ENCODE measurements at places on chromosomes 7 and 10.

- peak; percentile 45 for ATAC-seq
Measured at GRCh38 chr10:109962247-109962646, 38.9 kb upstream of the XPNPEP1 start.

DNA sequence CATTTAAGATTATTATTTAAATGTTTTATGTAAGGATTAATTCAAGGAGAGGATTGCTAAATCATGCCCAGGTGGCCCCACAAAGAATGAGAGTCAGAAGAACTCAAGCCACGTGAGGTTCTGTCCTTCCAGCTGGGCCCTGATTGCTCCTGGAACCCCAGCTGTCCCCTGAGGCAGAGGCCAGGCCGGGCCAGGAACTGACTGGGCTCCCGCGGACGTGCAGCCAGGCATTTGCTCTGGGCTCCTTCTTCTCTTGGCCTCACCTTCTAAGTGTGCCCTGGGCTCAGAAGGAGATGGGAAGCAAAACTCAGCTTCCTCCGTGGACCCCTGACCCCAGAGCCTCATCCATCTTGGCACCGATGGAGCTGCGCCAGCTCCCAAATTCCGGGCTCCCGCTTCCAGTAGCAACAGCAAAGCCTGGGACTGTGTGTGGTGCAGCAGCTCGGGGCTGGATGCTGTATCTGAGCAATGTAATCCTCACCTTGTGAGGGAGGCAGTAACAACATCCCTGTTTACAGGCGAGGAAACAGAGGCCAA is 250.6 kb upstream of the PPP2R2D start:
- ATAC-seq, result no peak

DNA sequence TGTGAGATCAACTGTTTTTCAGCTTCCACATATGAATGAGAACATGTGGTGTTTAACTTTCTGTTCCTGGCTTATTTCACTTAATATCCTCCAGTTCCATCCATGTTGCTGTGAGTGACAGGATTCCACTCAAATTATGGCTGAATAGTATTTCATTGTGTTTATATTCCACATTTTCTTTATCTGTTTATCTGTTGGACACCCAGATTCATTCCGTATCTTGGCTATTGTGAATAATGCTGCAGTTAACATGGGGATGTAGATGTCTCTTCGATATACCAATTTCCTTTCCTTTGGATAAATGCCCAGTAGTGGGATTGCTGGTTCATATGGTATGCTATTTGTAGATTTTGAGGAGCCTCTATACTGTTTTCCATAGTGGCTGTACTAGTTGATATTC is 47.9 kb downstream of the GALNT11 start:
- no peak for ATAC-seq

DNA sequence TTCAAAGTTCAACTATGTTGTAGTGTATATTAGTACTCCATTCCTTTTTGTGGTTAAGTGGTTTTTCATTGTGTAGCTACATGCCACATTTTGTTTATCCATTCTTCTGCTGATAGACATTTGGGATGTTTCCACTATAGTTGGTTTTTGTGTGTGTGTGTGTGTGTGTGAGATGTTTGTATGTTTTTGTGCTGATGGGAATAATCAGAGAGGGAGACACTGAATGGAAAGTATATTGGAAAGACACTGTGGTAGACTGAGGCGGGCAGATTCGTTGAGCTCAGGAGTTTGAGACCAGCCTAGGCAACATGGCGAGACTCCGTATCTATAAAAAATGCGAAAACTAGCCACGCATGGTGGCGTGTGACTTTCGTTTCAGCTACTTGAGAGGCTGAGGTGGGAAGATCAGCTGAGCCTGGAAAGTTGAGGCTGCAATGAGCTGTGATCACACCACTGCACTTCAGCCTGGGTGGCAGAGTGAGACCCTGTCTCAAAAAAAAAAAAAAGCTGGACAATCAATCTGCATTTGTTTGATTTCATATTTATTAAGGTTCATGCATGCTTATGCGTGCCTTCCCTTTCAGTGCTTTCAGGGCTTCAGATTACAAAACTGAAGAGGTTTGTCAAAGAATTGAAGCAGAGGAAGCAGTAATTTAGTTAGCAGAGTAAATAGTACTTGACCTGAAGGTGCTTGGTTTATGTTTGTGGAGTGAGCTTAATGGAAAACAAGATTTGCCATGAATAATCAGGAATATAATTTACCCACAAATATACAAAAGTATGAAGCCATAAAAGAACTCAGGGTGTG is 14.7 kb downstream of the SEC24C start:
- ATAC-seq, result no peak

DNA sequence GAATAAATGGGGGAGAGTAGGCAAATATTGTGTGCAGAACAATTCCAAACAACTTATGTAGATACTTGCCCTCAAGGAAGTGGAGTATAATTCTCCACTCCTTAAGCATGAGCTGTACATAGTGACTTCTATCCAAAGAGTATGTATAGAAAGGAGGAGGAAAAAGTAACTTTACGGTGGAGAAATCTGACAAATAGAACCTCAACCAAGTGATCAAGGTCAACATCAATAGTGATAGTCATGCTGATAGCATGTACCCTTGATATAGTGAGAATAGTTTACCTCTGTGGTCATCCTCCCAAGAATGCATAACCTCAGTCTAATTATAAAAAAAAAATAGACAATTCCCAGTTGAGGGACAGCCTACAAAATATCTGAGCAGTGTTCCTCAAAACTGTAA is 89.1 kb upstream of the NANOS1 start:
- ATAC-seq, result no peak

DNA sequence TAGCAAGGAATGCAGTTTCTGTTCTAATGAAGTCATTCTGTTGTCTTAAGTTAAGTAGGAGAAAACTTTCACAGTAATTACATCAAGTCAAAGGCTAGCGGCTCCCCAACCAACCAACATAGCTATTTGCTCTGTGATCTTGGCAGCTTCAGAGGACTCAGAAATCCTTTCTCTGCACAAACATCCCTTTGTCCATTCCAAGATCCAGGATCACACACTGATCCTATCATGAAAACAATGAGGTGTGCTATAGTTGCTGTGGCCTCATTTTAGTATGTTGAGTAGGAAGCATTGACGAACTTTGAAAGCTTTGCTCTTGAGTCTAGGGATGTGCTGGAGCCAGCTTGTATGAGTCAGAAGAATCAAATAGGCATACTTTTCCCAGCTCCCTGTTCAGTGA is 218.2 kb upstream of the PRSS58 start:
- ATAC-seq, result no peak

DNA sequence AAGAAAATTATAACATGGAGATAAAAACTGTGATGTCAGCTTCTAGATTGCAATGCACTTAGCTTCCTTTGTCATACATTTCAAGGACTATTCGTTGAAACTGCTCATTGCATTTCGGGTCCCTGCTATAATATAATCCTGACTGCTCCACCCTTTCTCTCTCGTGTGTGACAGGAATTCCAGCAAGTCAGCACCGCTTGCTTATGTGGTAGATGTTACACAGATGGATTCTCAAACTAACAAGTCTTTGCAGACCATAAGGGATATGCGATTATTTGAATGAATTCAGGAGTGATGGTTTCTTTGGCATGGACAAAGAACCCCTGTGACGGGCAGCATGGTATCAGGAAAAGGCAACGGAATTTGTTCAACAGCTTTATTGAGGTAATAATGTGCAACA is 184.0 kb downstream of the GRID1 start:
- ATAC-seq, result no peak

DNA sequence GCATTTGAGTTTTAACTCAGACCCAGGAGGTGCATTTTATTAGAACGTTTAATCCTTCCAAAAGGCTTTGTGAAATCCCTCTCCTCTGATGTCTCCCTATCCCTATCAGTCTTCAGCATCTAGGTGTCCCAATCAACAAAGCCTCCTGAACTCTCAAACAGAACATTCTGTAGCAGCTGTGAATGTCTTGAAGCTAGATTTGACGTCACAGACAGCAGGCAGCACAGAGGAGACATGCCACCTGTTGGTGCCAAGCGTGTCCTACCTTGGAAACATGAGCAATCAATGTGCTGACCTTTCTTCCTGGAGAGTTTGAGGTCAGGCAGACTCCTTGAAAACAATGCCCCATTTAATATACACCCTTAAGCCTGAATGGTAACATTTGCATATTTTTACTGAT is 125.5 kb downstream of the RNLS start:
- no peak for ATAC-seq

- no peak for ATAC-seq
Measured at GRCh38 chr10:117165538-117166417, 27.7 kb upstream of the VAX1 start.

DNA sequence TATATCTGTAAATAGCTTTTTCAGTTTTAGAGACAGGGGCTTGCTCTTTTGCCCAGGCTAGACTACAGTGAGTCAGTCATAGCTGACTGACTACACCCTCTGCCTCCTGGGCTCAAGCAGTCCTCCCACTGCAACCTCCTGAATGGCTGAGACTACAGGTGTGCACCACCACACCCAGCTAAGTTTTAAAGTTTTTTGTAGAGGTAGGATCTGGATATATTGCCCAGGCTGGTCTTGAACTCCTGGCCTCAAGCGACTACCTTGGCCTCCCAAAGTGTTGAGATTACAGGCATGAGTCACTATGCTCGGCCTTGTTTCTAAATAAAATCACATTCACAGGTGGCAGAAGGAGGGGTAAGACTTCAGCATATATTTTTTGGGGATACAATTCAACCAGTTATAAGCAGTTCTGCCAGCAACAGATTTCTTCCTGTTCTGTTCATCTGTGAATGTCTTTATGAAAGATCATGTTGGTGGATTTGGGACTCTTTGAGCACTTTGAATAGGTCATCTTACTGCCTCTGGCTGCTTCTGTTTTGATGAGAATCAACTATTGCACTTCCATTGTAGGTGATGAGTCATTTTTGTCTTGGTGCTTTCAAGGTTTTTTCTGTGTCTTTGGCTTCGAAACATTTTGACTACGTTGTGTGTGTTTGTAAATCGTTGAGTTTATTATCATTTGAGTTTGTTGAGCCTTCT is 15.7 kb downstream of the RBM33 start:
- ATAC-seq, result peak; percentile 91

DNA sequence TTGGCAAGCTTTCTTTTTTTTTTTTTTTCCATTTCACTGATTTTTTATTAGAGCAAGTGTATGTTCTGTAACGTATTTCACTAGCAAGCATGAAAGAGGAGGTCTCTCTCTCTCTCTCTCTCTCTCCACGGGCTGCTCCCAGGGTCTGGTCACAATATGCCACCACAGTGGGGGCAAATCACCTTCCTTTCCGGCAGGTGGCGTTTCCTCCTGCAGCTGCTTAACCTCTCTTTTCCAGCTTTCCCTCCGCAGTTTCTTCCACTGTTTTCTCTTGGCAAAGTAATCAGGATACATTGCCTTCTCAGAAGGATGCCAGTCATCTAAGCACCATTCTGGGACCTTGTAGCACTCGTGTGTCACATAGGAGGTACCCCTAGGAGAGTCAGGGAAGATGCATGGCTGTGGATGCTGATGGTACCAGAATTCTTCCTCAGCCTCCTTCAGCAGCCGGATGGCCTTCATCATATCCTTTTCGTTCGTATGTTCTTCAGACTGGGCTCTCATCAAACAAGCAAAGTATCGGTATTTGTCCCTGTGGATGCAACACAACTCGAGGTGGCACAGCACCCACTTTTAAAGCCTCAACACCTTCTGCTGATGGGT is 197.3 kb upstream of the PODXL start:
- ATAC-seq, result no peak

- ATAC-seq, result peak; percentile 71
Measured at GRCh38 chr10:114779803-114780576, 41.6 kb upstream of the FHIP2A start.

GRCh38 chr10:104472957-104473745 is 119.5 kb downstream of the CFAP58 start:
- no peak for ATAC-seq

GRCh38 chr10:110528224-110528996 is 30.7 kb downstream of the DUSP5 start:
- peak; percentile 26 for ATAC-seq

DNA sequence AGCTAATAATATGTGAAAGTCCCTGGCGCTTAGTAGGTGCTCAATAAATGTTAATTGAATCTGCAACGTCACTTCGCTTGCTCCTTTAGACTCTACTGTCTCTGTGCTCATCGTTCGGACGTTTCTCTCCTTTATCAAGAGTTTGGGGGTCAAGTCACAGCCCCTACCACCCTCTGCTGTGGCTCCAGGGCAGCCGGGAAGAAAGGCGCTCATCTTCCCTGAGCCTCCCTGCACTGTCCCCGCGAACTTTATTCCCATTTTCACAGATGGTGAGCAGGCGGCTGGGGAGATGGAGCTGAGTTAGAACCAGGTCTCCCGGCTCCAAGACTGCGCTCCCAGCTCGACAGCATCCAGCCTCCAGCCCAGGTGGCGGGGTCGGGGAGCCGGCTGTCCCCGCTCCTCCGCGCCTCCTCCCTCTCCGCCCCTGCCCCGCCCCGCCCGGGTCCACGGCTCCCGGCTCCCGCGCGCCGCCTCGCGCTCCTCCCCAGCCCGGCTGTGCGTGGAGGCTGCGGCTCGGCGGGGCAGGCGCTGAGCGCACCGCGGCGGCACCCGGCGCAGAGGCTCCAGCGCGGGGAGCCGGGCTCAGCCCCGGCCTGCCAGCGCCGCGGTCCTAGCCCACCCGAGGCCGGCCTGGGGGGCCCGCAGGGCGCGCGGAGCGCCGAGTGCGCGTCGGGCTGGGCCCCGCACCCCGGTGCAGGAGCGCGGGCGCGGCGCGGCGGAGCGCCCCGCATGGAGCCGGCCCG is at the start of gene CLEC2L:
TSS of gene CLEC2L (plus strand) at position 487 of the 743 bp plus-strand sequence. CDS start at position 730, 243 bp downstream.
- ATAC-seq, result no peak

- ATAC-seq, result no peak
Measured at GRCh38 chr10:48670978-48671913, 13.4 kb upstream of the WDFY4 start.

DNA sequence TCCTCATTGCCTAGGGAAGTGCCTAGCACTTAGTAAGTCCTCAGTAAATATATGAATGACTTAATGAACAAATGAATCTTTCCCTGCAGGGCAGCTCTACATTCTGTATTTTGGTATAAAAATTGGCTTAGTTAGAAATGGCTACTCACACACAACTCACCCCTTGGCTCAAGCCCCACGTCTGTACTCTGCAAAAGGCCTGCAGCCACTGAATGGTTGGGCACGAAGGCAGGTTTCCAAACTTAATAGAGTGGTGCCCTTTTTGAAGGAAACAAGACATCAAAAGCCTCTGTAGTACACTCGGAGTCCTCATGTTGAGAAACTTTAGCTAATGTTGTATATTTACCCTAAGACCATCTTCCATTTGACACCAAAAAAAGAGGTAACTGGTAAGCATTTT is 36.6 kb downstream of the CRHR2 start:
- no peak for ATAC-seq

Measured in activated T-helper 17 cell treated with anti-CD3 and anti-CD28 coated beads, Interleukin-2, amount 50 U/mL, for 72 hours (primary cell).